ENCODE measurements at places on chromosomes 12 and 14.

GRCh38 chr14:25501749-25502148 lies 451.8 kb upstream of the STXBP6 start:
- no peak for DNase-seq

GRCh38 chr12:12559719-12560296 lies 2.9 kb downstream of the DUSP16 start:
- DNase-seq: no peak

DNA sequence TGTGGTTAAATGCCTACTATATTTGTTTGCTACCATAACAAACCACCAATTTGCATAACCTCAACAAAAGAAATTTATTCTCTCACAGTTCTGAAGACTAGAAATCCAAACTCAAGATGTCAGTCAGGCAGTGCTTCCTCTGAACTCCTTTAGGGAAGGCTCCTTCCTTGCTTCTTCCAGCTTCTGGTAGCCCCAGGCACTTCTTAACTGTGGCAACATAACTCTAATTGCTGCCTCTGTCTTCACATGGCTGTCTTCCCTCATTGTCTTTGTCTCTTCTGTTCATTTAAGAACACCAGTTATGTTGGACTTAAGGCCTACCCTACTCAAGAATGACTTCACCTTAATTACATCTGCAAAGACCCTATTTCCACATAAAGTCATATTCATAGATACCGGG lies 206.9 kb downstream of the SYT1 start:
- no peak for DNase-seq

DNA sequence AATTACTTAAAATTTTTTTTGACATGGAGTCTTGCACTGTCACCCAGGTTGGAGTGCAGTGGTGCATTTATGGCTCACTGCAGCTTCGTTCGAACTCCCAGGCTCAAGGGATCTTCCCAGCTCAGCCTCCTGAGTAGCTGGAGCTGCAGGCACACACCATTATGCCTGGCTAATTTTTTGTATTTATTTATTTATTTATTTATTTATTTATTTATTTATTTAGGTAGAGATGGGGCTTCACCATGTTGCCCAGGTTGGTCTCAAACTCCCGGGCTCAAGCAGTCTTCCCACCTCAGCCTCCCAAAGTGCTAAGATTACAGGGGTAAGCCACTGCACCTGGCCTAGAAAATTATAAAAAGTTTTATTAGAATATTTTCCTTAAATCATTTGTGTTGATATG lies 73.6 kb downstream of the DACT1 start:
- DNase-seq: no peak

- no peak for DNase-seq
Measured at GRCh38 chr14:41749429-41749828, 142.8 kb downstream of the LRFN5 start.

GRCh38 chr12:13326076-13326475 lies 129.6 kb downstream of the EMP1 start:
- no peak for DNase-seq

DNA sequence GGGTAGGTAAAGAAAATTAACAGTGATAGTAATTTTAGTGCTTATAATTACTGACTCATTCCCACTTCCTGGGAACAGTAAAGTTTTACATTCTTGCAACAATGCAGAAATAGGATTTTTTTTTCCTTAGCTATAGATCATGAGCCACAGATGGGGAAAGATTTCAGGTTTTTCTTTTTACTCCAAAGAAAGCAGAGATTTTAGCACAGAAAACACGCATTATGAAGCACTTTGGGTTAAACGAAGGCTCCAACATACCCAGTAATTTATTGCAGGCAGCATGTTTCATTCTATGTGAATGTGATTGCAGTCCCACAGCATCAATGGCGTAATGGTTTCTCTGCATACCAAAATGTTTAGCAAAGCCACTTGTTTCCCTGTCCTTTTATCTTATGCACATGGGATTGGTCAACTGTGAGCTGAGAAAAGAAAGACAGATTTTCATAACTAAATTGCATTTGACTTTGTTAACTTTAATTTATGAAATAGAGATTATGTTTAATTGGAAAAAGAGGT lies 124.6 kb upstream of the E2F7 start:
- DNase-seq: peak; percentile 50

- DNase-seq: no peak
Measured at GRCh38 chr14:85895603-85896002, 365.7 kb downstream of the FLRT2 start.
